Stimulated activated CD4-positive, alpha-beta T cell treated with anti-CD3 and anti-CD28 coated beads, TNF-alpha, amount 100 ng/mL, for 1 hour (primary cell): ENCODE measurements at places on chromosomes 13 and 19.

DNA sequence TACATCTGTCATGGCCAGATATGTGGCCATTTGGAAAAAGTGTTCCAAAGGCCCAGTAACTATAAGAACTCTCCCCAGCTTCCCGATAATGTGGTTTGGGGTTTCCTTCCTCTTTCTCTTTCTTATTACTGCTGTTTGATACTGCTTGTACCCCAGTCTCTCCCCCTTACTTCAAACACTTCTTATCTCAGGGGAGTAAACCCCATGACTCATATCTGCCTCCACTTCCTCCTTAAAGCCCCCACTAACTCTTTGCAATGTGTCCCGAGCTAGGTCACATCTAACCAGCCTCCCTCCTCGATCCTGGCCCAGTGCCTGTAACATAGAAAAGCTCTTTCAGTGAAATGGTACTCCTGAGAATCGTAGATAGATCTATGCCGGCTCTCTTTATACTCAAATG lies 82.4 kb upstream of the STARD13 start:
- no peak for DNase-seq

DNA sequence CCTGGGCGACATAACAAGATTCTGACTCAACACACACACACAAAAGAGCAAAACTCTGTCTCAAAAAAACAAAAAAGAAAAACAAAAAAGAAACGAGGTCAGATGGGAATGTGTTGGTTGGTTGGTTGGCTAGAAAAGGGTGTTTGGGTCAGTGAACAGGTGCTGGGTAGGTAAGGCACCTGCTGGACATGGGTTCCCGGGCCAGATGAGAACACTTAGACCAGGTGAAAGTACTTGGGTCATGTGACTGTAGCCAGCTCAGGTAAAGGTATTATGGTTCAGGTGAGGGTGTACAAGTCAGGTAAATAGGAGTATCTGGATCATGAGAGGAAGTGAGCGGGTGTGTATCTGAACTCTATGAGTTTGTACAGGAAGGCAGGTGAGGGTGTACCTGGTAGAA lies 14.5 kb upstream of the ZNF414 start:
- DNase-seq = no peak

DNA sequence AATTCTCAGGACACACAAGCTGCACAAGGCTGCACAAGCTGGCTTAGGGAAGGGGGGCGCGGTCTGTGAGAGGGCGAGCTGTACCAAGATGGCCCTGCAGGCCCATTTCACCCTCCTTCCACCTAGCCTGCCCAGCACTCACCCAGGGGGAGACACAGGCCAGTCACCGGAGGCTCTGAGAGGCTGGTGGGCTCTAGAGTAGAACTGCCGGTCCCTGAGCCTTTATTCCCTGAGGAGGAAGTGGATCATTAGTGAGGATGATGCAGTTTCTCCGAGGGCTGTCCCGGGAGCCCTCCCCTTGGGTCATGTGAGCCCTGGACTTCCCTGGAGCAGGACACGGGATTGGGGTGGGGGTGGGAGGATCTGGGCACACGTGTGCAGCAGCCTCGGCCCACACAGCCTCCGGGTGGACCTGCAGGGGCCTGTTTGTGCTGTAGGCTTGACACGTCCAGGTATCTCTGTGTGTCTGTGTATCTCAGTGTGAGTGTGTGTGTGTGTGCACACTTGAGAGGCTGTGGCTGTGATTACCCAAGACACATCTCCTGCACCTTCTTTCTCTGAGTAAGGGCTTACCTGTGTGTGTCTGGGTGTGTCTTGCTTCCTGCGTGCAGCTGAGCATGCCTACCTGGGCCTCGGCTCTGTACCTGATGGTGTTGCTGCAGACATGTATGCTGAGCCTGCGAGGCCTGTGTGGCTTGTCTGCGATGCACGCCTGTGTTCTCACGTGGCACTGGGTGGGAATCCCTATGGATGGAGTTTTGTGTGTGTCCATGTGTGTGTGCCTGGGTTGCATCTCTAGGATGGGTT lies at the start of gene ACP5:
TSS of gene ACP5 (minus strand) at position 195 of the 807 bp plus-strand sequence. CDS start 328 bp downstream, outside the sequence.
- DNase-seq = no peak

- DNase-seq = no peak
These were observed 7.9 kb upstream of the PDE4A start for GRCh38 chr19:10412257-10412977.

GRCh38 chr19:543910-544608 lies at the start of gene GZMM:
TSS of gene GZMM (plus strand) at chr19:544053. CDS start at chr19:544072, 19 bp downstream.
- peak; percentile 58 for DNase-seq

GRCh38 chr19:28388988-28389387 lies 824.0 kb downstream of the UQCRFS1 start:
- DNase-seq = no peak

- no peak for DNase-seq
These were observed 3.8 kb downstream of the RAX2 start for GRCh38 chr19:3768015-3768747.

DNA sequence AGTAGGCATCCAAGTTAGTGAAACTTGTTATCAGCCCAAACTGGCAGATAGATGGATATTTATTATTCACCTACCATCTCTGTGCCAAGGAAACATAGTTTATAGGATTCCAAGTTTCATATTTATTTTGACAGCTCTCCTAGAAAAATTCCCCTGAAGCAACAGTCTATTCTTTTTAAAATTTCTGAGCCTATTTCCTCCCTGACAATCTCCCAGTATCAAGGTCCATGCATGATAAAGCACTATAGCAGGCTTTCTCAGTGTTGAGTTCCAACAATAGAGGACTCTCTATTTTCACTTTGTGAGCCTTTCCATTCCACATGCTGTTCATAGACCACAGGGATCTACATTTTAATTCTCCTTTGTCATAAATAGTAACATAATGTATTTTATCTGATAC lies 312.6 kb downstream of the SLITRK6 start:
- no peak for DNase-seq

- DNase-seq = no peak
These were observed 55.1 kb downstream of the RGCC start for GRCh38 chr13:41512441-41512840.

DNA sequence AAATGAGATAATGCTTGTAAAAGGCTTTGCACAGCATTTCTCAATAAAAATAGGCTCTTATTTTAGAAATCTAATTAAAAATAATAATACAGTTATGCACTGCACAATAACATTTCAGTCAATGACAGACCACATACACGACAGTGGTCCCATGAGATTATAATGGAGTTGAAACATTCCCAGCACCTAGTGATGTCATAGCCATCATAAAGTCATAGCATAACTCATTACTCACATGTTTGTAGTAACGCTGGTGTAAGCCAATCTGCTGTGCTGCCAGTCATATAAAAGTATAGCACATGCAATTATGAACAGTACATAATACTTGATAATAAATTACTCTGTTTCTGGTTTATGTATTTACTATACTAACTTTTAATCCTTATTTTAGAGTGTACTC lies 12.7 kb upstream of the SERPINE3 start:
- DNase-seq = no peak

GRCh38 chr13:107743526-107743925 lies 471.8 kb downstream of the LIG4 start:
- no peak for DNase-seq

DNA sequence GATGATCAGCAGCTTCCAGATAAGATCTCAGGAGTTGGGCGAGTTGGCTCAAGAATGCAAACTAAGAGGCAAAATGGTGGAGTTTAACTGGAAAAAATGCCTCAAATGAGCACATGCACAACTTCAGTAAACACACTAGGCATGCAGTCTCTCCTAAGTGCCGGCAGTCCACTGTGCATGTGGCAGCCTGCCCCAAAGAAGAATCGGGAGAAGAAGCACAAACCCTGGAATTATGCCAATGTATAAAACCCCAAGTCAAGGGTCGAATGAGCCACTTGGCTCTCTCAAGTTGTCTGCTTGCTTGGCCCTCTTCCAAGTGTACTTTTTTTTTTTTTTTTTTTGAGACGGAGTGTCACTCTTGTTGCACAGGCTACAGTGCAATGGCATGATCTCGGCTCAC lies 53.3 kb upstream of the SLITRK1 start:
- no peak for DNase-seq

DNA sequence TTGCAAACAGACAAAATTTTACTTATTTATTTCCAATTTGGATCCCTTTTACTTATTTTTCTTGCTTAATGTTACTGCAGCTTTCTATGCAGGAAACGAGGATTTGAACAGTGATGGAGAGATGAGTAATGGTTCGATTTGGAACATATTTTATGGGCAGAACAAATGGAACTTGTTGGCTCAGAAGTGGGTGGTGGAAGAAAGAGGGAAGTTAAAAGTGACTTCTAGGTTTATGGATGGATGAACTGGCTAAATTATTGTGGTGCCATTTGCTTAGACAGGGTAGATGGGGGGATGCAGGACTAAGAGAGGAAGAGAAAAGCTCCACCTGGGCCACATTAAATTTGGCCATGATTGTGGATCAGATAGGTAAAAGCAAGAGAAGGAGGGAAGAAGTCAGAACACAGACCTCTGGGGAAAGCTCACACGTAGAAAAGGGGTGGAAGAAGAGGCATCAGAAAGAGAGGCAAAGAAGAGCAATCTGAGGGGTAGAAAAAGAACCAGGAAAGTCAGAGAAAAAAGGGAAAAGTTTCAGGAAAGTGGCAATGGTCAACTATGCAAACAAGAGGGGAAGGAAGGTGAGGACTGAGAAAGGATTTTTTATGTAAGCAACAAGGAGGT lies 768 bp upstream of the CYSLTR2 start:
- DNase-seq = no peak

- DNase-seq = no peak
These were observed 308.5 kb upstream of the TMTC4 start for GRCh38 chr13:100983111-100983510.

DNA sequence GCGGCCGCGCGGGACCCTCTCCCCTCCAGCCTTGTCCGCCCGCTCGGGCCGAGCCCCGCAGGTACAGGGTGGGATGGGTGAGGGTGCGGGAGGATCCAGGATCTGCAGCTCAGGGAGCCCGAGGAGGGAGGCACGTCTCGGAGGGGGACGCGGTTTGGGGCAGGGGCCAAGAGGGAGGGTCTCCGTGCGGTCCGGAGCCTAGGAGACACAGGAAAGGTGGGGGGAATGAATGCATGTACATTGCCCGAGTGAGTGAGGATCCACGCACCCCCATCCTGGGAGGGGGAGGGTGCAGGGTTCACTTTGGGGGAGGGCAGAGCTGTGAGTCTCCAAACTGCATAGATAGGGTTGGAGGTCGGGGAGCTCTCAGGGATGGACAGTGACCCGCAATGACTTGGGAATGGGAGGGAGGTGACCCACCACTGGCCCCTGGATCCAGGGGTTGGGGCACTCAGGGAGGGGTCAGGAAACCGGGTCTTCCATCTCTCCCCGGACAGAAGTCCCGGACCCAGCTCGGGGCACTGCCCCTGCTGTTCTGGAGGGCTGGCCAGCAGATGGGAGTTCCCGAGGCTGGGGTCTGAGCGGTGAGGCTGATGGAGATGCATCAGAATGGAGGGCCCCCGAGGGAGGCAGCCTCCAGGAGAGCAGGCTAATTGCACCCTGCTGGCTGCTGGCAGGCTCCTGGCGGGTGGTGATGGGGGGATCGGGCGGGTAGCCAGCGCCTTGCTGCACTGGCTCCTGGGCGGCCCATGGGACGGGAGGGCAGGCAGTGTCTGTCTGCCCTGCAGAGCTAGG lies 547 bp downstream of the KCNN1 start:
- DNase-seq = no peak

DNA sequence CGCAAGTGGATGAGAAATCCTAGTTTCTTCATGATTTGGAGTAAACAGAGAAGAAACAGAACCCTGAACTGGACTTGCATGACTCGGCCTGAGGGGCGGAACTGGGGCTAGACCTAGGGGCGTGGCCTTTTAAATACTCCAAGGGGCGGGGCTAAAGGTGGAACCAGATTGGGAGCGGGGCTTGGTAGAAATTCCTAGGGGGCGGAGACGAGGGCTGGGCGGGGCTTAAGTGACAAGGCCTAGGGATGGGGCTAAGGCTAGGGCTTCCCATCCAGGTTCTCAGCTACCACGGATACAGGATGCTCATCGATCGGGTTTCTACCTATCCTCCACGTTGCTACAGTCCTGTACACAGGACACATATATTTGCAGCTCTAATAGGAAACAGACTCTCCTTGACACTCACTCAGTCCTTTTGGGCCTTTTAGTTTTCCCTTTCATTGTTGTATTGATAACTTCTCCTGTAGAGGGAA lies 372 bp upstream of the ZNF699 start:
- DNase-seq = no peak

GRCh38 chr13:80841414-80841813 lies 500.5 kb upstream of the SPRY2 start:
- no peak for DNase-seq

- DNase-seq = no peak
These were observed 14.7 kb downstream of the FARP1 start for GRCh38 chr13:98157609-98158008.

DNA sequence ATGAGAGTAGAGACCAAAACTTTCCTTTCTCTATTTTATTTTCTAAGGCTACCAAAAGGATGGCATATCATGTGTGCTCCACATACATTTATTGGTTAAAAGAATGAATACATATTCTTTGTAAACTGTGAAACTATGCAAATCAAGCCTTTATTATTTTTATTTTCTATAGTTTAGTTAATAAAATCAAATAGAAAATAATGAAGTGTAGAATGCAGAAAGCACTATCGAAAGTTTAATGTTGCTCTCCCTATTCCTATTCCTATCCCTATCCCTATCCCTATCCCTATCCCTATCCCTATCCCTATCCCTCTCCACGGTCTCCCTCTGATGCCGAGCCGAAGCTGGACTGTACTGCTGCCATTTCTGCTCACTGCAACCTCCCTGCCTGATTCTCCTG lies 60.3 kb downstream of the ZNF100 start:
- DNase-seq = no peak

DNA sequence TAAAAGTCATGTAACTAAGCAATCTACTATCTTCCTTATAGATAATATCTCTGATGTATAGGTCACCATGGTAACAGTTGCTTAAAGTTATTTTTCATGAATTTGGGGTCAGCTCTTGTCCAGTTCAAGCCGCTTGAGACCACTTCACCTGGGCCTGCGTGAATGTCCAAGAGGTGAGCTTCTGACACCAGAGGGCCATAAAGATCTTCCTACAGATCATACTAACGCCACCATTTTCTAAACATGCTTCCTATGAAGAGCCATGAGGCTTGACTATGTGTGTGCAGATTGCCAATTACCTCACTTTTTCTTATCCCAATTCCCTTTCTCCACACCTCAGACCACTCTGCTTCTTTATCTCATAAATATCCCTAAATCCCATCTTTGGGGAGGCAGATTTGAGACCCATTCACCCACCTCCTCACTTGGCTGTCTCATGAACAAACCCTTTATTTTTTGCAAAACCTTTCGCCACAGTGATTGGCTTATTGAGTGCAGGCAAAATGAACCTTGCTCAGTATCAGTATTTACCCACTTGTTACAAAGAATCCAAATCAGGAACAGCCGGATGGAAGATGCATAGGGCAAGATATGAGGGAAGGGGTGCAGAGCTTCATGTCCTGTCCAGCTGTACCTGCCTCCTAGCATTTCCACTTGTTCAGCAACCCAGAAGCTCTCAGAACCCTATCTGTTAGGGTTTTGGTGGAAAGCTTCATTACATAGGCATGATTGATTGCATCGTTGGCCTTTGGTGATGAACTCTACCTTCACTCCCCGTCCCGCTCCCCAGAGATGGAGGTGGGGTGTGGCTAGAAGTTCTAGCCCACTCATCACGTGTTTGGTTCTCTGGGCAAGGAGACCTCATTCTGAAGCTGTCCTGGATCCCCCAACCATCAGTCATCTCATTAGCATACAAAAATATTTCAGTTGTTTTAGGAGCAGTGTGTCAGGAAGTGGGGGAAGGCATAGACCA lies 34.2 kb downstream of the FAM187B start:
- DNase-seq = no peak

- DNase-seq = no peak
These were observed 113.9 kb upstream of the IRS2 start for GRCh38 chr13:109900320-109900719.
